T-helper 2 cell (primary cell): ENCODE measurements at places on chromosomes 11 and 22.

DNA sequence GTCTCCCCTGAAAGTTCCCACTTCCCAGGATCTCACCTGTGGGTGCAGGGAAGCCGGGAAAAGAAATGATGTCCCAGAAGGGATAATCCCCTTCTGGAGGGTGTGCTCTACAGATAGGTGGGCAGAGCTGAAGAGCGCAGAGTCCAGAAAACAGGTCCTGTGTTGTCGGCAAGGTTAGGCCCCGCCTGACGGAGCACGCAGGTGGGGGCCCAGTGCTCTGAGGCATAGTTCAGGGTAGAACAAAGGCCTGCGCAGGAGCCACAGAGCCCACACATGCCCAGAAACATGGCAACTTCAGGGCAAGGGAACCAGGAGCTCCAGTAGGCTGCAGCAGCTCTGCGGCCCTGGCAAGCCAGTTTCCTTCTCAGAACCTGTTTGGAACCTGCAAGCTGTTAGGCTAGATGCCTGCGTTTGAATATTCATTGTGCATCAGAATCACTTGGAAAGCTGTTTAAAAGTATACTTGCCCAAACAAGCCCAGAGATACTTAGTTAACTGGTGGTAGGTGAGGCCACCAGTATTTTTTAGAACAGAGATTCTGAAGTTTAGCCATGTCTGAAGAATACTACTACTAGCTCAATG is 386.6 kb downstream of the BUD13 start:
- no peak for DNase-seq

DNA sequence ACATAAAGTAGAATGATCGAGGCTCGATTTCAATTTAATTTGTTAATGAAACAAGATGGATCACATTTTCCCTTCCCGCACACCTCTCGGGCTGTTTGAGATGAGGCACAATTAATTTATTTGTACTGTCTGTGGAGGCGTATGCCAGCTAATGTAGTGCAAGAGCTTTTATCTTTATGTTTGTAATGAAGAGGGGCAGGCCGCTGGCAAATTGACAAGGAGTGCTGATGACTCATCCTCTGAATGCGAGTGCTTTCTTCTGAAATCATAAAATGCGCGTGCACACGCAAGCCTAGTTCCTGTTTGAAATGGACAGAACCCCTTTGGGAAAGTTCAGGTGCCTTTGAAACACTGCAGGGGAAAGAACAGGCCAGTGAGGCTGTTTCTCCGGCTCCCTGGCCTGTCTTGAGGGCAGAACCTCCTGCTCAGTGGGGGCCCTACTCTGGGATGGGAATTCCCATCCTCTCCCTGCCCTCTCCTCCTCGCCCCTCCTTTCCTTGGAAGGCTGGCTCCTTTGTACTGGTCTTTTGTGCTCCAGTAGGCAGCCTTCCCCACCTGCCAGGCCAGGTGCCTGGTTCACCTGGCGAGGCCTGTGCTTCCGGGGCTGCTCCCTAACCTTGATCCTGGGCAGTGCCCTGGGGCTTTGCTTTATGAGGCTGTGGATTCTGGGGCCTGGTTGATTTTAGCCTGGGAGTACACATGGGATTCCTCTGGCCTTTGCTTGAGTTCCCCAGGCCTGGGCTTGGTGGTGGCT is 50.3 kb downstream of the TEAD1 start:
- DNase-seq: no peak

DNA sequence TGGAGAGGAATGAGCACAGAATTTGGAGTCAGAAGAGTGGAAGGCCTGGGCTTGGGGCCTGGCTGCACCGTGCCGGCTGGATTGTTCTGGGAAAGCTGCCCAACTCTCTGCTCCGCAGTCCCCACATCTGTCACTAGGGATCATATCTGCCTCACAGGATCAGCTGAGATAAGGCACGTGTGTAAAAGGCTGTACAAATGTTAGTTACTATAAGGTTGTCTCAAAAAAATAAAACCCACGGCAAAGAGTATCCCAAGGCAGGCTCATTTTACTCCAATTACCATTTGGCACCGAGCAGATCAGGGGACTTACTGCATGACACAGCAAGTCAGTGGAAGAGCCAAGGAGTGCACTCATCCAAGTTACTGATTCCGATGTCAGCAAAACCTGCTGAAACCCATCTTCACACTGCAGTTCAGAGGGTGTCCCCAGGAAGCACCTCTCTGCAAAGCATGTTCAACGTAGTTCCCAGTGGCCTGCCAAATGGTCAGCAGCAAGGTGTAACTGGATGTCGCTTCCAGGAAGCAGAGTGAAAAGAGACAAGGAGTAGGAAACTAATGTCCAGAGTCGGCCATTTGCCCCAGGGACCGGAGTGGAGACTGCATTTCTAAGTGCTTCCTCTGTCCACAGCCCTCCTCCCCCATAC is 18.1 kb upstream of the MRTFA start:
- DNase-seq: no peak

DNA sequence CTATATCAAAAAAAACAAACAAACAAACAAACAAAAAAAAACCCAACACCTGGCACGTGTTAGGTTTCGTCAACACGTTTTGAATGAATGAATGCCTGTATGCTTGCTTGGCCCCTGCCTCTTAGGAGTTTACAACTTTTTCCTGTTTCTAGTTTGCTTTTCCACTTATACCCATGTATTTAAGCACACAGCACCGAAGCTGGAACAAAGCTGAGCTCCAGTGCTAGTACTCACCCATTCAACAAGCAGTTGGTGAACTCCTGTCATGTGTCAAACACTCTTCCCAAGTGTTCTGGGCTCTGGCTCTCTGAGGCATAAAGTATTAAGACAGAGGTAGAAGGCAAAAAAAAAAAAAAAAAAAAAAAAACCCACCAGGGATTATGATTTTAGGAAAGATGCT is 599.3 kb downstream of the BUD13 start:
- DNase-seq: no peak

DNA sequence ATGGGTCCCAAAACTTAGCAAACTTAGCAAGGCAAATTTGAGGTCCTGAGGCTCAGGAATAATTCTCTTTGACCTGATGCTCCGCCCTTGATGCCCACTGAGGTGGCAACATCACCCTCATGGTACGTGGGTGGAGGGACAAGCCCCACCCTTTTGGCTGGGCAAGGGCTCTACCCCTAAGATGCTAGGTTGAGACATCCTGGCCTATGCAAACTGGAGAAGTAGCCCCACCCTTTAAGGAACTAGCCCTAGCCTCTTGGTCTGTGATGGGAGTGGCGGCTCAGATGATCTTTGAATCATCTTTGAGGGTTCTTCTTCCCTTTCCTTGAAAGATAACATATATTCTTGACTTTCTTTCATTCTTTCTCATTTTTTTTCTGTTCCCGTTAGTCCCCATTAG is 32.9 kb downstream of the CABIN1 start:
- DNase-seq: no peak

DNA sequence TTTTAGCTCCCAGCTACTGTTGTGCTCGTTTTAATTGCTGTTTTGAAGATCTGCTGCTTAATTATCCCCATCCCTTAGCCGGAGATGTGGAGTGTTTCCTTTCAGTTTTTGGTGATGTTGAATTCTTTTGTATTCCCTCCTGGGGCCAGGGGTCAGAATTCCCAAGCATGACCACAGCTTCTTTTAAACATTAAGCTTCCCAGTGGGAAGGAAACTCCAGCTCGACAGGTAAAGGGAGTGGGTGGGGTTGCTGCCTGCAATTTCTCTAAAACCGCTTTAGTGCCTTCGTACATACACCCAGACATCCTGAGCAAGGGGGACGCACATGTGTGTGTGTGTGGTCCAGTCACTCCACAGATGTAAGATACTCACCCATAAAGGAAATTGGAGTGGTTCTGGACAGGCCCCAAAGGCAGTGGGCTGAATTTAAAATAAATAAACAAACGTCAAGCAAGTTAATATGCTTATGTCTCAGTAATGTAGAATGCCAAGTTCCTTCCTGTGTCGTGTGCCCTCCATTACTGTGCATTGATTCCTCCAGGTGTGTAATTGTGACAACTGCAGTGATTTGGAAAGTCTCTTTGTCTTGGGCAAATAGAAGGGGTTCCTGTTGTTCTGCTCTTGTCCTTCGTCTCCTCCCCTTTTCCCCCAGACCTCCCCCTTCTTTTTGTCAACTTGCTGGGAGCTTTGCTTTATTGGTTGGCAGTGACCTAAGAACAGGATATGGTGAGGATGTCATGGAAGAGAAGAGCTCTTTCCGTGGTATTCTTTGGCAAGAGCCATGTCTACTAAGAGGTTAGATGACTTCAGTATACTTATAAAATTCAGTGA is 19.2 kb upstream of the ADSL start:
- peak; percentile 54 for DNase-seq

- DNase-seq: no peak
Measured at GRCh38 chr11:117909611-117910382, 19.4 kb downstream of the TMPRSS13 start.

- no peak for DNase-seq
Measured at GRCh38 chr22:23279781-23280180, 99.5 kb downstream of the BCR start.

DNA sequence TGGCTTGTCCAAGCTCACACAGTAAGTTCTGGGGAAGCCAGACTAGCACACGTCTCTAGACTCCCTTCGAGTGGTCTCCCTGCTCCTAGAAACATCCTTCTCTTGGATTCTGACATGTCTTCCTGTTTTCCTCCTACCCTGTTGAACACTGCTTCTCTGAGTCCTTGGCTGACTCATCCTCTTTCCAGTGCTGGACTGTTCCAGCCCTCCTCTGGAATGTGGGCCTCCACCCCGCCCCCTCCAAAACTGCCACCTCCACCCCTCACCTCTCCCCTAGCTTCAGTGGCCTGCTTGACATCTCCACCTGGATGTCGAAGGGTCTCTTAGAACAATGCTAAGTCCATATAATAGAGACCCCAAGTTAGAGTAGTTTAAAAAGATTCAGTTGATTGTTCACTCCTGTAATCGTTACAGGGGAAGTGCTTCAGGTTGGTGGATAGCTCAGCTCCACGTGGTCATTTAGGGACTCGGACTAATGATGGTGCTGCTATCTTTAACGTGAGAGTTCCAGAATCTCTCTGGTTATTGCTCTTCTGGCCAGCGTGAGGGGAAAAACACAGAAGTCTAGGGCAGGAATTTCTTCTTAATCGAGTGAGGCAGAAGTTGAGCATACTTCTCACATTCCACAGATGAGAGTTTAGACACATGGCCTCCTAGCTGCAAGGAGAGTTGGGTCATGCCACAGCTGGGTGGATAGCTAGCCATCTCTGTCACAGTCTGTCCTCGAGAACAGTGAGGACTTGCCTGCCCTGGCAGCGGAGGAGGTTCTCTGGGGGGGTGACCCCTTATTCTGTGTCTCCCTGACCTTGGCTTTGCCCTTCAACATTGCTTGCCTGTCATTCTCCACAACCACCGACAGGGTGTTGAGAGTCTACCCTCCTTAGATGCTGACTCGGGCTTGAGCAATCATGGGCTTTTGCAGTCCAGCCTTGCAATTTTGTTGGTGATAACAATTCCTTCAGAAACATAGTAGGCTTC is 4.7 kb upstream of the C11orf96 start:
- no peak for DNase-seq

- DNase-seq: no peak
Measured at GRCh38 chr11:131371791-131372104, 1.3 kb downstream of the NTM start.

- DNase-seq: no peak
Measured at GRCh38 chr11:17855531-17856290, 121.1 kb downstream of the KCNC1 start.

DNA sequence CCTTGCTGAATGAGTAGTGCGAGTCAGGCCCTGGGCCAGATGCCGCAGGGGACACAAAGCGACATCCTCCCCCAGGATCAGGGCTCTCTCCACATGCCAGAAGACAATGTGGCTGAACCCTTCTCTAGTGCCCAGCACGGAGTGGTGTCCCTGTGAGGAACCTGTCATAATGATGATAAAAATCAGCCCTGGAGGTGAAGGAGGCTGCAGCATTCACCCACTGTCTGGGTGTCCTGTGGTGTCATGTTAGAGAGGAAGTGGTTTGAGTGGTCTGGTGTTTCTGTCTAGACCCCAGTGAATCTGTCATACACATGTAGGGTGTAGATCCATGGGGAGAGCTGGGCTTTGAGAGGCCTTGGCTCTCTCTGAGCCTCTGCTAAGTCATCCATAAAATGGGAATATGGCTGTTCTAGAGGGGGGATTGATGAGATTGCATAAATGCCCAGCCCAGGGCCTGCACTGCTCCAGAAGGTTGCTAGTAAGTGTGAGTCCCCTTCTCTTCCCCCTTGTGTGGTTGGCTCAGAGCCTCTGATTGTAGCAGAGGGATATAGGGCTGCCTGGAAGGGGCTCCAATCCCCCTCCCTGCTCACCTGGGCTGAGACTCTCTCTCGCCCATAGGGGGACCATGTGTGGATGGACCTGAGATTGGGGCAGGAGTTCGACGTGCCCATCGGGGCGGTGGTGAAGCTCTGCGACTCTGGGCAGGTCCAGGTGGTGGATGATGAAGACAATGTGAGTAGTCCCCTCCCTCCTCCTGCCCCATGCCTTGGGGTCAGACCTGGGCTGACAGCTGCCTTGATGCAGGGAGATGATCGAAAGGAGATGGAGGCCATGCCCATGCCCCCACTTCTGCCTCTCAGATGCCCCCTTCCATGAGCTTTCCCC is 14.3 kb downstream of the MYO7A start:
- DNase-seq: peak; percentile 52

DNA sequence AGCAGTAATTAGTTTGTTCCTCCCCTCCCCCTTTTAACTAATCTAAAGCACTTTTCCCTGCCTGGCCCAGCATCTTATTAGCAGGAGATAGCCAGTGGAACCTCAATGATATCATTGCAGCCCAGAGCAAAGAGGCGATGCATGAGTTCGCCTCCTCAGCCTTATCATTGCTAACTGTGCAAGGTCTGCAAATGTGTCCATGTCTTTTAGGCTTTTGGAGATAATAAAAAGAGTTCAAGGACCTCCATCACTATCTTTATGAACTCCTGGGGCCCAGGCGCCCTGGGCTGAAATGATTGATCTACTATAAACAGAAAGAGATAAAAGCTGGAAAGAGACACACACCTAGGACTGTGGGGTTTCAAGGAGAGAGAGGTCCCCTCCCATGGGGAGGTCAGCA is 124.2 kb upstream of the TBCEL start:
- no peak for DNase-seq

DNA sequence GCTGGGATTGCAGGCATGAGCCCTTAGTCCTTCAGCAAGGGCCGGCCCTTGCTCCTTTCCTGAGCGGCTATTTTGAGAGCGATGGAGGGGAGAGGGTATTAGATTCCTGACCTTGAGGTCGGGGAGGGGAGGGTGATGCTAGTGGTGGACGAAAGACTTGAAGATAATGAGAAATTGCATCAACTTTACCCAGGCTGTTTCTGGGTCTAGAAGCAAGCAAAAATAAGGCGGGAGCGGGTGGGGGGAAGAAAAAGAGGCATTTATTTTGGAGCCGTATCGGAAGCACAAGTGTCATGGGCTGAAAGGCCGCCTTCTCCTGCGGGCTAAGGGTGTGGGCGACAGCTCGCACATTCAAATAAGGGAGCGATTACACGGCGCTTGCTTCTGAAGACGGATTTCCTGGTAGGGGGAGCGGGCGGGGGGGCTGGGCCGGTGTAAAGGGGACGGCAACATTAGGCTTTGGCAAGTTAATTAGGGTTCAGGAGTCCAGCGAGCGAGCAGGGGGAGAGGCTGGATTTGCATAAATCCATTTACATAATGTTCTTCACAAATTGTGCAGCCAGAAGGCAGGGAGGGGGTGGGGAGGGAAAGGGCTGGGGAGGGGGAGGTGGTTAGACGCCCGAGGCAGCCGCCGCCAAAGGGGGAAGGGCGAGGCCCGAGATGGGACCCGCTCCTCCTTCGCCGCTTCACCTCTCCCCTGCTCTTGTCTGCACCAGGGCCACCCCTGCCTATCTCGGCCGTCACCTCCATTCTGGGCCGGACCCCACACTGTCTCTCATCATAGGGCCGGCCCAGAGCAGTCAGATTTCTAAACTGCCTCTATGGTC is 245.9 kb downstream of the MIAT start:
- DNase-seq: no peak
